ENCODE measurements at places on chromosomes 16 and 17.

DNA sequence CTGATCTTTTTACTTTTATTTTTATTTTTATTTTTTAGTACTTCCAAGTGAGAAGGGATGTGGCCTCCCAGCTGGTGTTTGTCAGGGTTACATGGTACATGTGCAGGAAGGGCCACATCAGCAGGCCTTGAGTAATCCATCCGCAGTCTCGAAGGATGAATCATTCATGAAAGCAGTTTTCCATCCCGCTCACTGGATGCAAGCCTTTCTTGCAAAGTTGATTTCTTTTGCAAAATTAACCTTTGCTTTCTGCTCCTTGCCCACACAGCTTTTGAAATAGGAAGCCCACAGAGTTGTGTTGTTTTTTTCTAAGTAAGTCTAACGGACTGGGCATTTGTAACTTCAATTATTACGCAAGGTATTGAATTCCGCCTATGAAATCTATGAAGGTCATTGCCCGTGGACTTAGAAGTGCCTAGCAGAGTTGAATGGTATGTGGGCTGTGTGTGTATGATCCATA is 157.4 kb downstream of the PRKCA start:
- no peak for DNase-seq

- DNase-seq, result no peak
These were observed 31.1 kb downstream of the IGF2BP1 start for GRCh38 chr17:49028271-49028670.

- DNase-seq, result no peak
These were observed 22.3 kb upstream of the CDC6 start for GRCh38 chr17:40265337-40265736.

DNA sequence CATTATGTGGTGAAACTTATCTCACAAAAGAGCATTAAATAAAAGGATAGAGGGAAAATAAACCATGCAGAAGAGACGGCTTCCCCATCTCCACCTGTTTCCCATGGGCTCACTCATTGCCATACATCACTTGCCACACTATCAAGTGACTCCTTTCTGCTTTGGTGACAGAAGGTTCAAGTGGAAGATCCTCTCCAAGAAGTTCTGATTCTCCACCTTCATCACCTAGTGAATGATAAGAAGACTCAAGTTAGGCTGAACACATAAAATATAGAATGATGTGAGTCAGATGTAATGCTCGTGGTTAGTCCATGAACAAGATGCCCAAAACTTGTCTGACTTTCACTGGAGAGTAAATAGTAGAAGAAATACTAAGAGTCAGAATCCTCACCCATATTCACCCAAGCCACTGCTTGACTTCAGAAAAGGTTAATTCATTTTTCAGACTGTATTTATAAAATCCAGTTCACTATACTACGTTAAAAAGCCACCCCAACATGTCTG is 100.1 kb upstream of the TOB1 start:
- DNase-seq, result no peak

DNA sequence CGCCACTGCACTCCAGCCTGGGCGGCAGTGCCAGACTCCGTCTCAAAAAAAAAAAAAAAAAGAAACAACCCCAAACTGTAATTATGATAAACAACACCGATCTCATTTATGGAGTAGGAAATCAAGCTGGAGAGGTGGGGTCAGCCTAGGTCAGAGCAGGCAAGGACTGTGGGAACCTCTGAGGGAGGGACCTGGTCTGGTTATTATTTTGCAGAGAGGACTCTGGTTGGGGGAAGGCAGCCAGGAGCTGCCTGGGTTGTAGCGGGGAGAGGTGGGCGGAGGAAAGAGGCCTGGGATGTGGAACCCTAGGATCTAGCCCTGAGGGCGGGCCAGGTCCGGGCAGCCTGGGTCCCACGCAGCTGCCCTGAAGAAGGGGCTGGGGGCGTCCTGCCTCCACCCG is 10.9 kb upstream of the HS3ST6 start:
- no peak for DNase-seq

GRCh38 chr17:35265071-35265470 is 22.2 kb downstream of the SLFN5 start:
- no peak for DNase-seq

- DNase-seq, result no peak
These were observed 93.1 kb downstream of the XYLT1 start for GRCh38 chr16:17377360-17378324.

DNA sequence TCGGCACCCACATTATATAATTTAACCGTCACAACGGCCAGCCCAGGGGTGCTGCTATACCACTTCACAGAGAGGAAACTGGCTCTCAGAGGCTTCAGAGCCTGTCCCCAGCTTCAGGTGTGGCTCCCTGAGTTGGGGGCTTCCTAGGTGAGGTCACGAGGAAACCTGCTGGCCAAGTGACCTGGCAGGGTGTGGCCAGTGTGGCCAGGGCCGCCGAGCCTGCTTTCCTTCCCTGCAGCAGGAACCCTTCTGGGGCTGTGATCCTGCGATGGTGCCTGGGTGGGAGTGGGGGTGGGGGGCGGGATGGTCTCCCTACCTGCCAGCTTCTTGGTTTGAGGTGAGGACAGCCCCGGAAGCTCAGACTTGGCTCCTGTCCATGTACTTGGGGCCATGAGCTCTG is 39.9 kb downstream of the ADCY7 start:
- DNase-seq, result no peak

- no peak for DNase-seq
These were observed 29.5 kb downstream of the NPLOC4 start for GRCh38 chr17:81607431-81607830.

DNA sequence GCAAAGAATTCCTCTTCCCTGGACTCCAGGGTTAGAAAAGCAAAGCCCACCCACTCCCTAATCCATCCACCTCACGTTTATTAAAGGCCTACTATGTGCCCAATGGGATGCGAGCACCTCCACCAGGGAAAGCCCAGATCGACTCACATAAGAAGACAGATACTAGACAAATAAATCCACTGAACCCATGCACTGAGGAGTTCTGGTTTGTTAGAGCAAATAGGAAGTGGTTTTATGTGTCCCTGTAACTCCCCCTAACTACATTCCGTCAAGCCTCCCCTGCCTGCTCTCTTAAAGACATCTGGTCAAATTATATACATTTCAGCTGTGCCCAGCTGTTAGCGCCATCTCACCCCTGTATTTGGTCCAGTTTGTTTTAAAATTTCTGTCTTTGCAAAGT is 218.5 kb upstream of the RPL38 start:
- DNase-seq, result no peak

- DNase-seq, result no peak
These were observed 16.5 kb downstream of the TSPOAP1 start for GRCh38 chr17:58312021-58312630.

GRCh38 chr16:81018496-81018895 is 11.5 kb downstream of the CENPN start:
- no peak for DNase-seq

DNA sequence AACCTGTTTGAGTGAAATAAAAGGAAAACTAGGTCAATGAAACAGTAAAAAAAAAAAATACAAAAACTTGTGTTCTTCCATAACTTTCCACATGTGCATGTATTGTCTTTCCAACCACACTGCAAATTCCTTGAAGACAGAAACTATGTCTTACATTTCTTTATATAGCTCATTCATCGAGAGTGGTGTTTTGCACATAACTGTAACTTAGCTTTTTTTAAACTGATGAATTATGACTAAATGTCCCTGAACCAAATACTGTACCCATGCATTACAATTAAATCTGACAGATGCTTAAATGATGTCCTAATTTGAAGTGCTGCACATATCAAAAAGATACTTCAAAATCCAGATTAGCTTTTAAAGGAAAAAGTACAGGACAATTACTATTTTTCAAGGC is 50.1 kb downstream of the BRIP1 start:
- DNase-seq, result no peak

DNA sequence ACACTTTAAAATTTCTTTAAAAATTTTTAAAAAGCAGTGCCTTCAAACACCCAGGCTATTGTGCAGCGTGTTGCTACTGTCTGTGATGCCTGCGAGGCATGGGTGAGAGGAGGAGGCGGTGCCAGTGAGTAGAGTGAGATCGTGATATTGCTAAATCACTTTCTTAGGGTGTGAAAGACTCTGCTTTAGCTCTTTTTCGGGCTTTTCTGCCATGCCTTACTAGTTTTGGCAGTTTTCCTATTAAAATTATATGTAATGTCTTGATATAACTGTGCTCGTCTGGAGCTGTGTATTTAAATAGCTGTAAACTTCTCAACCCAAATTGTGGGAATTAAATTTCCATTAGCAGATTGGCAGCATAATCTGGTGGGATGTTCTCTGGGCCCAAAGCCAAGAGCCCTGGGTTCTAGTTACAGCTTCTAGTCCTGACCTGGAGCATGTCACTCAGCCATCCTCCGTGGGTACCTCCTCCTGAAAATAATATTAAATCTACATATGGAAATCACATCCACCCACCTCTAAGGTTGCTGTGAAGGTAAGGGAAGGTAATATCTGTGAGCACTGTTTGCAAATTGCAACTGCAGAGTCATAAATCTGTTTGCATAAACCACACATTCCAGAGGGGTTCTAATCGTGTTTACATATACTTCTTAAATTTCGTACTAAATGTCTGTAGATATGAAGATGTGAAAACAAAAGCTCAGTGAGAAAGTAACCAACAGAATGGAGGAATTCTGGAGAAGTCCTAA is 264.3 kb upstream of the CACNG5 start:
- DNase-seq, result no peak

- DNase-seq, result no peak
These were observed 211.3 kb downstream of the PHKB start for GRCh38 chr16:47672475-47672874.

- DNase-seq, result no peak
These were observed 8.1 kb upstream of the CPNE2 start for GRCh38 chr16:57084257-57084770.
